ENCODE measurements at places on chromosomes 5 and 9. TPM values are rescaled to one million over a fixed set of nuclear protein-coding genes. Genes with fewer than 3 reads are reported as not detected.

DNA sequence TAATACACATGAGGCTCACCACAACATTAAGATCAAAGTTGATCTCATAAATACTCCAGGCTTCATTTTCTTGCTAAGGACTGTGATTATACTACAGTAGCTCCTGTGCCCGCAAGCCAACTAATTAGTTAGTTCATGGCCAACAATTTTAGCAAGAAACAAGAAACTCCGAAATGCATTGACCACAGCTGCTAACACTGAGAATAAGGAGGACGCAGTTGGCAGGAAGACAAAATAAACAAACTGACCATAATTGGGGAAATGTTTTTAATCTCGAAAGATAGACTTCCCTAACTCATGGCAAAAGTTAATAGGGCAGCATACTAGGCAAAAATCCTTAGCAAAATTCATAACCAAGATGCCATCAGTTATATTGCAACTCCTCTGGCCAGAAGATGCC lies 115.5 kb upstream of the SPEF2 start:
- DNase-seq, result no peak

- no peak for DNase-seq
Measured at GRCh38 chr9:94881023-94881422, 154.5 kb downstream of the AOPEP start.

GRCh38 chr5:61389609-61390008 lies 57.6 kb downstream of the ZSWIM6 start:
- no peak for DNase-seq

- no peak for DNase-seq
Measured at GRCh38 chr9:89138463-89139390, 39.9 kb downstream of the SHC3 start.

- DNase-seq, result peak; percentile 90
Measured at GRCh38 chr5:143404416-143405062, 1.1 kb upstream of the NR3C1 start.

DNA sequence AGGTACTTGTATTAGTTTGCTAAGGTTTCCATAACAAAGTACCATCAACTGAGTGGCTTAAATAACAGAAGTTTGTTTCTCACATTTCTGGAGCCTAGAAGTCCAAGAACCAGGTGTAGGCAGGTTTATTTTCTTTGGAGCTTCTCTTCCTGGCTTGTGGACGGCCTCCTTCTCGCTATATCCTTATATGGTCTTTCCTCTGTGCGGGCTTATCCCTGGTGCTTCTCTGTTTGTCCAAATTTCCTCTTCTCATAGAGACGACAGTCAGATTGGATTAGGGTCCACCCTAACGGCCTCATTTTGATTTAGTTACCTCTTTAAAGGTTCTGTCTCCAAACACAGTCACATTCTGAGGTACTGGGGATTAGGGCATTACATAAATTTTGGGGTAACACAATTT lies 88.3 kb downstream of the RMI1 start:
- no peak for DNase-seq

DNA sequence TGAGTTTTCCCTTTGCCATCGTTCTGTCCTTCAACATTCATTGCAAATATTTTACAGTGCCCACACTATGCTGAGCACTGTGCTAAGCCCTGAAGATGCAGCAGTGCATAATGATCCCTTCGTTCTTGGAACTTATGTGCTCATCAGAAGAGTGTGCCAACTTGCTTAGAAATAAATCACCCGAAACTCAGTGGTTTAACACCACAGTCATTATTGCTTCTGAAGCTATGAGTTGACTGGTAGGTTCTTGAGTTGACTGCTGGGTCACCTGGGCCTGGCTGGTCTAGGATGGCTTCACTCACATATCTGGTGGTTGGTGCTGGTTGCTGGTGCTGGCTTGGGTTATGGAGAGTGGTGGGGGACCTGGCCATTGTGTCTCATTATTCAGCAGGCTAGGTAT lies 20.9 kb downstream of the PCSK5 start:
- DNase-seq, result no peak

DNA sequence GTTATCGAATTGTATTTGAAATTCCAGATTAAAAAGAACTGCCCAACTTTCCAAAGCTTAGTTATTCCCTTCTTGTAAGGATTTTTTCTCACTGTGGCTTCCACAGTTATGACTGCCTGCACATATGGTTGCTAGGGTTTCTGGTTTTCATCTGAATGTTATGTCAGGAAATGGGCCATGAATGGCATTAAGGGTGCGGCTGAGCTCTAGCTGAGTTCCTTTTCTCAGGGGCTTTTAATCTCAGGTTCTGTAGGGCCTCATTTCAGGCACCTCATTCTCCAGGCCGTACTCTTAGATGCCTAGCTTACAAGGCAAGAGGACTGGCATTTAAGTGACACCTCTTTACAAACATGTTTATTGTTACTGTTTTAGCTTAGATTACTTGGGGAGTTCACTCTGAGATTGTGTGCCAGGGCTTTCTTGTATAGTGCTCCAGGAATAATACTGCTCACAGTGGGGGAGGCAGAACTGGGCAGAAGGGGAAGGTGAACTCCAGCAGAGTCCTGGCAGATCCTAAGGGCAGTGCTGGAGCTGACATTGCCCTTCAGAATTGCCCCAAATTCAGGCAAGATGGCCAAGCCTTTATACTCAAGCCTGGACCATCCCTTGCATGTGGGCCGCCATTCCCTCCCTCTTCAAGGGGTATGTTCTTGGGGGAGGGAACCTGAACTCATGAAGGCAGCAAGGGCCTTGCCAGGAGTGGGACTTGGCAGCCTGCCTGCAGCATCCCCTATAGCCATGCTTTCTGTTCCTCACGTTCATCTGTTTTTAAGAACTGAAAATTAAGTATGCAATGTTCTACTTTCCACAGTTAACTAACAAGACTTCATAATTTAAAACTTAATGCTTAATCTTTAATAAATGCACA lies 111.5 kb downstream of the KDM4C start:
- DNase-seq, result no peak

DNA sequence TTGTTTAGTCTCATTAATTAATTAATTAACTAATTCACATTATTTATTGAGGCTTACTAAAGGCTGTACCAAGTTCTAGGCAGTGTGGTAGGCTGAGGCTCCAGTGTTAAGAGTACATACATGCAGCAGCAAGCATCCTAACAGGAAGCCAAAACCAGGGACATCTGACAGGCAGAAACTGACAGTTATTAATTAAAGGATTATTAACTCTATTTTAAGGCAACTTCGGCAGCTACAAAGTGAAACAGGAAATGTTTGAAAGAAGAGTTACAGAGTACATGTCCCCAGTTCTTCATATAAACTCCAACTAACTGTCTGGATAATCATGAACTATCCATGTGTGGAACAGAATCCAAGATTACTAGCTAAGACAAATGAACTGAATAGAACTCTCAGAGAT lies 39.3 kb upstream of the GABRB2 start:
- no peak for DNase-seq

DNA sequence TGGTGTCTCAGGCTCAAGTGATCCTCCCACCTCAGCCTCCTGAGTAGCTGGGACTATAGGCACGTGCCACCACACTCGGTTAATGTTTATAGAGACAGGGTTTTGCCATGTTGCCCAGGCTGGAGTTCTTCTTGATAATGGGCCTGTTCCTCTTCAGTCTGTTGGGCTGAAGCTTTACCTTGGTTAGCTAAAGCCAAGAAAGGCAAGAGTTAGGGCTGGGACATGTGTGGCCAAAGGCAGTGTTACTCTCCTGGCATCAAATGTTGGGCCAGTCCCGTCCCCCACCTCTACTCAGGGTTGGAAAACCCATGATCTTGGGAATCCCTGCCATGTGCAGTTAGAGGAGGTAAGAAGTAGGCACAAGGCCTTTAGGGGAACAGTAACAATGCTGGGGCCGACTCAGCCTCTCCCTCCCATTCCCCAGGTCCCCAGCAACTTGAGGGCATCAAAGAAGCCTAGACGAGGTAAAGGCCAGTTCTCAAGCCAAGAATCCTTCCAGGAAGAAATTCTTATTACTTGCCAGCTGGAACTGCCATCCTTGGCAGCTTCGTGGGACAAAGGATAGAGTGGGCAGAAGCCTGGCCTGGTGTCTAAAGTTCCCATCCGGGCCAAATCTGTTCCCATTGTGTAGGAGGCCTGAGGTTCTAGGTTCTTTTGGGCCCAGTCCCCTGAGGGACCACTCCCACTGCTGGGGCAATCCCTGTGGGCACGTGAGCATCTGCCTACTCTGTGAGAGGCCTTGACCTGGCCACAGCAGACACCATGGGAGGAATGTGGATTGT lies 4.5 kb downstream of the EGR1 start:
- DNase-seq, result peak; percentile 70

DMGDH gene
- polyA plus RNA-seq, result 1.9 TPM

ACOT12 gene
- 0.22 TPM for polyA plus RNA-seq

N4BP3 gene
- 24.9 TPM for polyA plus RNA-seq

PDE6A gene
- polyA plus RNA-seq, result 0.06 TPM
